ENCODE measurements at places on chromosomes 11 and 22.

DNA sequence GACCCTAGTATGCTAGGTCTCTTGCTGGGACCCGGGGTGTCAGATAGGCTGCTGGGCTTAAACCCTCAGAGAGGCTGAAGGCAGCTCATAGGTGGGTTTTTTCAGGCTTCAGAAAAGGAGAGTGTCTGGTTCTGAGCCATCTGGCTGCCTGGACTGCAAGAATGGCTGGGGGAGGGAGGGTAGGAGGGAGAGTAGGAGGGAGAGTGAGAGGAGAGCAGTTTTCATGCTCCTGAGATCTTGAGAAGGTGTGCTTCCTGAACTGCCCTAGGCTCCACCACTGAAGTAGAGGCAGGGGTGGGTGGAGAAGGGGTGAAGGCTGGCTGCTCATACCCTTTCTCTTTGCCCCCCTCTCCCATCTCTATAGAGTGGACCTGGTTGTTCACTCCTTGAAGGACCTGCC is 4.6 kb downstream of the HMBS start:
- DNase-seq = no peak

DNA sequence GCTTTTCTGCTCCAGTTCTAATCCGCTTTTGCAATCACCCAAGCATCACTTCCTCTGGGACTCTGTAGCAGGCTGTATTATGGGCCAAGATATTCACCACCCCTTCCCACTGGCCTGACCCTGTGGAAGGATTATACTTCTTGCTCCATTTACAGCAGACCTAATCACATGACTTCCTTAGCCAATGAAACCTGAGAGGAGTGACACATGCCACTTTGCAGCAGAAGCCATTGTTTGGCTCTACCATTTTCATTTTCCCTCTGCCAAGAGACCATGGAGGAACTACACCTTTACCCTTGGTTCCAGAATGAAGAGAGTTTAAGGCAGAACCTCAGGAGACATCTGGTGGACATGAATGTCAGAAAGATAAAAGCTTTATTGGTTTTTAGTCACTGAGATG is 134.9 kb upstream of the HSD17B12 start:
- DNase-seq = no peak

DNA sequence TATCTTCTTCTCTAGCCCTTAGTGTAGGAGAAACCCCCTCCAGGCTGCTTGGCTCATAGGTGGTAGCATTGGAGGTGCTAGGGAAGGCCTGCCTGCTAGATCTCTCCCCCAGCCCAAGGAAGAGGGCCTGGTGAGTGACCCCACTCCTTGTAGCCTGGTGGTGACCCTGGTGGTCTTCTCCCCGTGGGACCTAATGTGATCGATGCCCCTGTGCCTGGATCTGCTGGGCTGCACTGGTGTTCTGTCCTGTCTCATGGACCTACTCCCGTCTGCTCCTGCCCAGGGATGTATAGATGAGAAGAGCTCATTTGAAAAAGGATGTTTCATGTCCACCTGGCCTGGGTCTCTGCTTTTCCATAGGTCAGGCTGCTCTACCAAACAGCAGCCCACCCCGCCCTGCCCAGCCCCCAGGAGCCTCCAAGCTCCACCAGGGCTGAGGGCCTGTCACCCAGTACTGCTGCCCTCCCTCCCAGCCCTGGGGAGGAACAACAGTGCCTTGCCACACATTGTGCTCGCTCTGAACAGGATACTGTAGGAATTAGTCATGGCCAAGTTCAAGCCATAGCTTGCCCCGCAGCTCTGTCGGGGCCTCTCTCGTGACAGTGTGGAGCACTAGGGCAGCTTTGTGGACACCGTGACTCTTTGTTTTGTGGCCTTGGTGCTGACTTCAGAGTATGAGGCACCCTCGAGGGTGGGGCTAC is 19.7 kb downstream of the SLC37A2 start:
- DNase-seq = no peak

DNA sequence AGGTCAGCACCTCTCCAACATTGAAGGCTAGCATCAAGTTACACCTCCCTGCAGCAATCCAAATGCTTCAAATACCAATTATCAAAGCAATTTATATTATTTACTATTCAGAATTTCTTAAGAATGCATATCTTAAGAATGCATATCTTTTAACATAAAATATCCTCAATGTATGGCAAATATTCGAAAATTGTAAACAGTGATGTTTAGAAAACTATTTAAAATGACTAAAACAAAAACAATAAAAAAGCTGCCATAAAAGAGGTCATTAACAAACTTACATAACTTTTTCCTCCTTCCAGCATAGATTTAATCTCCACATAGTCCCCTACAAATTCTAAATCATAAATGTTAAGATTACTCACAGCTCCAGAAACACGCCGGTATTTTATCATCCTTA is 85.1 kb upstream of the SOX6 start:
- no peak for DNase-seq

DNA sequence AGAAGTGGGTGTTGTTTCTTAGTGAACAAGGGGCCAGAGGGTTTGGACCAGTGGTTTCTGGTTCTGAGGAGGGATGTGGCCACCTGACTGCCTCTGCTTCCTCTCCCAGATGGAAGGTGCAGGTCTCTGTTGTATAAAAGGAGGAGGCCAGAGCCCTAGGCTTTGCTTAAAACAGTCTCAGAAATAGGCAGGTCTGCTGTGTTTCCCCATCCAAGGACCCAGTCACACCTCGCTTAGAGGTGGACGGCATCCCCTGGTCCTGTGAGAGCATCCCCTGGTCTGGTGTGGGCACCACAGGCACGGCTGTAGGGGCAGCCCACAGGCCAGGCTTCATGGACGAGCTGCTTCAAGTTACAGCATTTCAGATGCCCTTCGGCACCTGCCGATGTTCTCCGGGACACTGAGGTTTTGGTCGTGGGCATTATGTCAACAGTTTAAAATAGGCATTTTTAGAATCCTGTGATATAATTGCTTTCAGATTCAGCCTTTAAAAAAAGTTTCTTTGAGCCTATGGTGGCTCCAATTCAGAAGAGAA is 45.7 kb upstream of the SHANK2 start:
- no peak for DNase-seq

- no peak for DNase-seq
Measured at GRCh38 chr22:29124777-29125442, 52.1 kb downstream of the KREMEN1 start.

DNA sequence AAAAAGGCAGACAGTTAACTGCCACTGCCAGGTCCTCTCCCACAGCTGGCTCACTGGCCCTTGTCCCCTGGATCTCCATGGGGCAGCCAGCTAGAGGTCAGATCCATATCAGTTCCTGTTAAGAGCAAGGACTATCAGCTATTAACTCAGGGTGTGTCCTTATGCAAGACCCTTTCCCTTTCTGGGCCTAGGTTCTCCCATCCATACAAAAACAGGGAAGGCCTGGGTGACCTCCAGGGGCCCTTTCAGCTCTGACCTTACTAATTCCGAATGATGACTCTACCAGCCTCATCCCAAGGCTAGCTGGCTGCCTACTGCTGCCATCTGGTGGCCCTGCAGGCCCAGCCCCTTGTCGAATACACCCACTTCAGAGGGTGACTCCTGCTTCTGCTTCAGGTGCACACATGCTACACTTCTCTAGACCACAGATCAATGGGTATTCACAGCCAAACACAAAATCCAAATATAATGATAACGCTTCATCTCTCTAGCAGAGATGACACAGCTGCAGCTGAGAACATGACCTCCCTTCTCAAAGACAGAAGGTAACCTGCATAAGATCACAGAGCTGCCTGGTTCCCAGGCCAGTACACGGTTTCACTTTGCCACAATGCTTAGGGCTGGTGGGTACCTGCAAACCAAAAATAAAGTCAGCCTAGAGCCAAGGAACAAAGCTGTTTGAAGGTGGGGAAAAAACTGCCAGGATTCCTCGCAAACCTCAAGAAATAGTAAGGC is 34.1 kb downstream of the SERGEF start:
- DNase-seq = no peak

DNA sequence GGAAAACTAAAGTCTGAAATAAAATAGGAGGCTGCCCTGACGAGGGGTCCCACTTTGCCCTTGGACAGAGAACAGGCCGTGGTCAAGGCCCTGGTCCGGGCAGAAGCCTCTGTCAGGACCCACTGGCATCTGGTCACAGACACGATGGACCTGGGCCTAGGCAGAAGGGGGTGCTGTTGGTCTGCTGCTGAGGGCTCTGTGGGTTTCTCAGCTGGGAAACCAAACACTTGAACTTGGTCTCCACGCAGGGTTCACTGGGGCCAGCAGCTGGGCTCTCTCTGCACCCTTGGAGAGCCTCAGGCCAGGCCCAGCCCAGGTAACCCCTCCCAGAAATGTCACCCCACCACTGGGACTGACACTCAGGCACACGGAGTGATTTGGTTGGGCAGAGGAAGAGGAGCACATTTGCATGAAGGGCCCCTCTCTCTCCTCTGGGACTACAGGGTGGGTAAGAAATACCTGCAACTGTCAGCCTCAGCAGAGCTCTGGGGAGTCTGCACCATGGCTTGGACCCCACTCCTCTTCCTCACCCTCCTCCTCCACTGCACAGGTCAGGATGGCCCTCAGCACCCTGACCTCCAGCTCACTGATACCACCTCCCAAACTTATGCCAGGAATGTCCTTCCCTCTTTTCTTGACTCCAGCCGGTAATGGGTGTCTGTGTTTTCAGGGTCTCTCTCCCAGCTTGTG is 48.1 kb upstream of the TOP3B start:
- no peak for DNase-seq

DNA sequence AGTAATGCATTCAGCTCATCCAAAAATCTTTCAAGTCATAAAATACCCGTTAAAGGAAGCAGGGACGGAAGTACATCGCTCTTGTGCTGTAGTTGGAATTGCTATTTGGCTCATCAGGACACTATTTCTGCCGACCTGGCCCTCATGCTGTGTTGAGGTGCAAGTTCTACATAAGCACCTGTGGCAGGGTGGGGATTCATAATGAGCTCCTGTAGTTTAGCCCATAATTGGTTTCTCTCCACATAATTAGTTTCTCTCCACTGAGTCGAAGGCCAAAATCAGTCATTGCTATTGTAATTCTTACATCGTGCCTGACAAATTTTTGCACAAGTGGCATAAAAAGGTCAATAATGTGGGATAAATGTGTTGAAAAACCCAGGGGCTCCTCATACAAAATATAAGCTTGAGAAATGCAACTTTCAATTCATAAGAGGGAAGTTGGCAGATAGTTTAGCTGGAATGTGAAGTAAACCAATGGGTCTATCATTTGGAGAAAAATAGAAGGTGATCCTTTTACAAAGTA is 14.9 kb upstream of the ISX start:
- DNase-seq = no peak

DNA sequence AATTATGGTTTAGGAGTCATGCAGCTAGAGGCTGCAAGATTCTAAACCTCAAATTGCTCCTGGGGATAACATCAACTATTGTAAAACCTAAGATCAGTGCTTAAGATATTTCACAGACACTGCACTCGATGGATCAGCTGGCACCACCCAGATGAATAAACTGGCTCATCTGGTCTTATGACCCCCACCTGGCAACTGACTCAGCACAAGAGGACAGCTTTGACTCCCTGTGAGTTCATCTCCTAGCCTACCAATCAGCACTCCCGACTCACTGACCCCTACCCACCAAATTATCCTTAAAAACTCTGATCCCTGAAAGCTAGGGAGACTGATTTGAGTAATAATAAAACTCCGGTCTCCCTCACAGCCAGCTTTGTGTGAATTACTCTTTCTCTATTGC is 782 bp upstream of the TTC12 start:
- no peak for DNase-seq

GRCh38 chr22:24485608-24486007 is 9.5 kb upstream of the UPB1 start:
- DNase-seq = no peak

- DNase-seq = no peak
Measured at GRCh38 chr11:112558691-112559090, 298.0 kb upstream of the PLET1 start.

DNA sequence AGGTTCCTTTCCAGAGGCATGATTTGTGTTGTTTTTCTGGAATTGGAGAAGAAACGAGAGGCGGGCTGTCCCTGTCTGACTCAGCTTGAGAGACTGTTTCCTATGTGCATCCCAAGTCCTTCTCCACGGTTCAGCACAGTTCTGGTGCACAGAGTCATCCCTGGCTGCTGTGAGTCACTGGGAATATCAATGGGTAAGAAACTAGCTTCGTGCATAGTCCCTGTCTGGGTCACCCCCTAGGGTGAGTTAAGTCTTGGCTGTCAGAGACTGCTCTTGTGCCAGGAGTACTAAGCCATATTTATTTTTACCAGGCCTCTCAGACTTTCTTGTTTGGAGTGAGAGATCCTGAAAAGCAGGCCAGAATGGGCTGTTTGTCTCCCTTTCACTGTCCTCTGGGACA is 2.4 kb upstream of the LRP4 start:
- DNase-seq = no peak

DNA sequence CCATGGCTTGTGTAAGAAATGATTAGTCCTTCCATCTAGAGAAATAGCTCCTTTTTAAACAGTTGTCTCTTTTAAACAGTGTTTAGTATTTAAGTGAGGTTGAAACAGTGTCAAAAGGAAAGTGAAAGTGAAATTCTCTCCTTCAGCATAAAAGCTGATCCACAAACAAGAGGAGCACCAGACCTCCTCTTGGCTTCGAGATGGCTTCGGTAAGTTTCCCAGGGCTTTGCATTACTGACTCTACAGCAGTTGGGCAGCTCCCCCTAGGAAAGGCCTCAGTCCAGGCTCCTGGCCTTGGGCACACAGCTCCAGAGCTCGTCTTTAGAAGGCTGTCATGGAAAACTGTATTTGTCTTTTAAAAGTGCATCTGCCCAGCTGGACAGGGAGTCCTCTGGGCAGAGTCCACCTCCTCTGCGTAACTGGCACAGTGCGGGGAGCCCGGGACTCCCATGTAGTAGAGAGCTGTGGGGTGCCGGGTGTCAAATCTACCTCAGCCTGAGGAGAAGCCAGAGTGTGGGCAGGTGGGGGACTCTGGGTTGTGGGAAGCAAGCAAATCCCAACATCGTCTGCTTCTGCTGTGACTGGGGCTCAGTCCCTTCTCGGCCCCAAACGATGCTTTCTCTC is at the start of gene PLAAT4:
Gene PLAAT4, plus strand, starts transcription at position 140 of the 624 bp plus-strand sequence. Its CDS starts 61 bp downstream, at position 201.
- no peak for DNase-seq

DNA sequence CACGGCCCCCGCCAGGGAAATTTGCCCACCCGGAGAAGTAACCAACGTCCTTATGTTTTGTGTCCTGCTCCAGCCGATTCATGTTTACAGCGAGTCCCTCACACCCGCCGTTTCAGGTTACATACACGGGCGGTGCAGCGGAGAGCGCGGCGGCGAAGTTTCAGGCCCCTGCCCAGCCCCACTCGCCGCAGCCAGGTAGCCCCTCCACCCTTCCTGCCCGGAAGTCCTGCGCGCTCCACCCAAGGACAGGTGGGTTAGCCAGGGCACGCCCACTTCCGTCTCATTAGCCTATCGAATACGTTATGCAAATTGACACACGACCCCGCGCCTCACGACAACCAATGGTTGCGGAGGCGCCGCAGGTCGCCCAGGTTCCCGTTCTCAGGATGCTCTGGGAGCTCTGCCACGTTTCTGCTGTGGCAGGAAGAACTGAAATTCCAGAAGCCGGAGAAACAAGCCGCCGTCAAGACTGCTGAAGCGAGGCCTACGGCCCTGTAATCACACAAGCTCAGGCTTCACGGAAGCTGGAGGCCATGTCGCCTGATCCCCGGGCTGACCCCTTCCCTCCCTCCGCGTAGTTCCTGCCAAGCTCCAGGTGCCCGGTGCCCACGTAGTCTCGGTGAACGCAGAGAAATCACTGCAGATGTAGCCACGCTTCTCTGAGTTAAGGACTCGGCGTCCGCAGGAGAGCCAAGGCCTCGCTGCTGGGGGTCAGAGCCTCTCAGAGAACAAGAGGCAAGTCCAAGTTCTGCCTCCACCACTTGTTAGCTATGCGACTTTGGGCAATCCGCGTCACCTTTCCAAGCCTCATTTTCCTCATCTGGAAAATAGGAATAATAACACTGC is 22.4 kb upstream of the MYH9 start:
- no peak for DNase-seq

GRCh38 chr11:86506235-86506634 is 131.5 kb downstream of the CCDC81 start:
- DNase-seq = no peak

- DNase-seq = no peak
Measured at GRCh38 chr11:36512016-36512415, 1.9 kb upstream of the TRAF6 start.

Data from activated CD8-positive, alpha-beta memory T cell treated with anti-CD3 and anti-CD28 coated beads for 1 hour (primary cell).